NCI-H345 (cell line): ENCODE measurements at places on chromosomes 7 and 10.

DNA sequence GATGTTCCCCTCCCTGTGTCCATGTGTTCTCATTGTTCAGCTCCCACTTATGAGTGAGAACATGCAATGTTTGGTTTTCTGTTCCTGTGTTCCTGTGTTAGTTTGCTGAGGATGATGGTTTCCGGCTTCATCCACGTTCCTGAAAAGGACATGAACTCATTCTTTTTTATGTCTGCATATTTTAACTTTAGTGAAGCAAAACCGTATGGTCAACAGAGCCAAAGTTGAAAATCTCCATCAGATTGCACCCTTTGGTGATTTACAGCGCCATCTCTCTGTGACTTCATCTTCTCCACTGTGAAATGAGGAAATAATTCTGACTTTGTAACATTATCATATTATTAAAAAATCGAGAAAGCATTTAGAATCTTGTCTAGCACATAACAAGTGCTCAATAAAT is 132.3 kb upstream of the PLXDC2 start:
- DNase-seq, result no peak

DNA sequence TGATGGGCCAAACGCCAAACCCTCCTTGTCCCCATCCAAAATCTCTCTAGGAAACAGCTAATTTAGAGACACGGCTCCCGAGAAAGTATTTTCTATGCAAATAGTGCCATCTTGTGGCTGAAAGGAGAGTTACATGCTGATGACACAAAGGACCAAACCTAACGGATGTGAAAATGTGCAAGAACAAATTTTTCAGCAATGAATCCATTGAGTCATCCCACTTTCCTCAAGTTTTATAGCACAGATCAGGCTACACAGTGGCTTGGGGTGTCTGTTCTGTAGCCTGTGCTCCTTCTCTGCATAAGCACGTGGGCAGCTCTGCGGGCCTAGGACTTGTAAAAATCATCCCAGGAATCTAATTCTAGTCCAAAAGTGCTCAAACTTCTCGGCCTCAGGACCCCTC is 154.8 kb upstream of the PRR15 start:
- DNase-seq, result peak; percentile 82

DNA sequence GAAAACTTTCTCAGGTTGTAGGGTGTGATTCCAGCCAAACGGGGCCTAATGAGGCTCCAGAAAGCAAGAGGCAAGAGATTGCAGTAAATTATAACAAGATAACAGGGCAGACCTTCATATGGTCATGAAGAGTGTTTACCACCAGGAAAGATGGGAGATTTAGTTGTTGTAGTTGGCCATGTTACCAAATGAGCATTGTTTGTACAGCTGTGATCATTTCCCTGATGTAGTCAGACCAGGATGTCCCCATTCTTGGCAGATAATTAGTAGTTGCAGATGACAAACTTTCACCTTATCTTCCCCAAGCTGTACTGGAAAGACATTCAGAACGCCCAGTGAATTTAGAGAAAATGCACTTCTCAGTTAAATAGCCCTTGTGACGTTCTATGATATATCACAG is 630.8 kb downstream of the ANKRD7 start:
- DNase-seq, result peak; percentile 26

DNA sequence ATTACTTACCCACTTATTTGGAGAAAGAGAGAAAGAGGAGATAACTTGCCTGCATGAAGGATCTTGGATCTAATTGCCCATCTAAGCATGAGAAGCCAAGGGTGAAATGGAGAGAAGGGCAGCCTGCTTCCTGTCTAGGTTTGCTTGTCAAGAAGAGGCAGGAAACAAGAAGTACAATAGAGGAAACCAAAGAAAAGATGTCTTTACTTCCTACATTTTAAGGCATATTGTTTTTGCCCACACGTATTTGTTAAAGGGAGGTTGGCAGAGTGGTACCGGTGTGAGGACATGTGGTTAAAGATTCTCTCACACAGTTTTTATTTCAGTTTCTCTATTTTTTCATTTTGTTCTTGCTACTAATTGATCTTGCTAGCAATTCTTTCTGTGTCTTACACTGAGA is 6.0 kb upstream of the TAS2R38 start:
- no peak for DNase-seq

DNA sequence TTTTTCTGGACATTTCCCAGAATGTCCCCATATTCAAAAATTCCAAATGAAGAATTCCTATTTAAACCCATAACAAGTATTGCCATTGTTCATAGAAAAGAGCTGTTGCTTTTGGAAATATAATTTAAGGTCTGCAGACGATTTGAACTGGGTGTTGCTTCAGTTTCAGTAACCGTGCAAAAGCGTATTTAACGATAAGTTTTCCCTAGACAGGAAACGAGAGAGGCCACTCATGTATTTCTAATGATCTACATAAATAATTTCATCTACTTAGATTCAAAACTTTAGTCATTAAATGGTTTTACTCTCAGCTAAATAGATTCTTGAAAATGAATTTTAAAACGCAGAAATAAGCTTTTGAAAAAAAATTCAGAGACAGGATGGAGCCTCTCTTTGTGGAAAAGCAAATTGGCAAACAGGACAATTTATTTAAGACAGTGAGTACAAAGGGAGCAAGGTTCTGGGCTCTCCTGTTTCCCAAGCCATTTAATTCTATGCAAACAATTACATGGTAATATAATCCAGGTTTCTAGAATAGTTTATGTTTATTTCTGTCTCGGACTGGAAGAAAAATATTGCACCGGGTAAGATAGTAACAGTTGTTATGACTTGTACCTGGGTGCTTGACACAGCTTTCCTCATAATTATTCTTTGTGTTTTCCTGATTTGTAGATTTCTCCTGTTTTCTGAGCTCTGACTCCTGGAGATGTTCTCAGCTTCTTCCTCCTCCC is 263.0 kb downstream of the BAMBI start:
- DNase-seq, result peak; percentile 58

DNA sequence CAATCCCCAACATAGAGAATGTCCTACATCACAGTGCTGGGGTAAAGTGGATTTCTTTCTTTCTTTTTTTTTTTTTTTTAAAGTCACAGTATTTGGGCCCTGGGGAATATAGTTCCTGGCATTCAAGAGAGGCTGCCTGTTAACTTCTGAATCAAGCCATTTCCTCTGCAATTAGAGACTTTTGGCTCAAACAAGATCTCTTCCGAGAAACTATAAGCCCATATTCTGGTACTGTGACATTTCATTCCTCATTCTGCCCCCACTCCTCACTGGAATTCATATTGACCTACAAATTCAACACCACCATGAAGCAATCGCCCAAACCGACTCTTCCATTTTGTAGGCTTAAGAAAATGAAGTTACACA is 187.4 kb downstream of the PHTF2 start:
- no peak for DNase-seq

- no peak for DNase-seq
These were observed 234.3 kb upstream of the MBL2 start for GRCh38 chr10:53006663-53007526.

GRCh38 chr7:19024261-19024660 is 93.2 kb downstream of the TWIST1 start:
- DNase-seq, result no peak

GRCh38 chr10:59175538-59176240 is 754 bp upstream of the PHYHIPL start:
- peak; percentile 48 for DNase-seq

DNA sequence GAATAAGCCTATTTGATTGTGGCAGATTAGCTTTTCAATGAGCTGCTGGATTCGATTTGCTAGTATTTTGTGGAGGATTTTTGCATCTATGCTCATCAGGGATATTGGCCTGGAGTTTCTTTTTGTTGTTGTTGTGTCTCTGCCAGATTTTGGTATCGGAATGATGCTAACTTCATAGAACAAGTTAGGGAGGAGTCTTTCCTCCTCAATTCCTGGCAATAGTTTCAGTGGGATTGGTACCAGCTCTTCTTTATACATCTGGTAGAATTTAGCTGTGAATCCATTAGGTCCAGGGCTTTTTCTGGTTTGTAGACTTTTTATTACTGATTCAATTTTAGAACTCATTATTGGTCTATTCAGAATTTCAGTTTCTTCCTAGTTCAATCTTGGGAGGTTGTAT is 43.4 kb upstream of the KLF14 start:
- no peak for DNase-seq

DNA sequence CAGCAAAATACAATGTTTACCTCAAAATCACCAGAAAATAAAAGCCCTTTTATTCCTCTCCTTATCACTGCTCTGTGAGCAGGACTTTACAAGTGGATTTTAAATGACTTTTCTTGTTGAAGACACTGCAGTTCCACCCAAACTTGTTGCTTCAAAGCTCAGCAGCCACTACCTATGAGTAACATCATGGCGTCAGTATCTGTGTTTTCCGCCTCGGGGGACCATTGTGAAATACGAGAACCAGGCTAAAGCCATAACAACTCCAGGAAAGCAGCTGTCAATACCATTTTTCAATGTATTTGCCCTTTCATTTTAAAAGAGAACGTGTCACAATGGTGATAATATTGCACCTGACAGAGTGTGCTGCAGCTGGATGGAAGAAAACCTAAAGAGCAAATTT is 284.0 kb upstream of the RNF32 start:
- DNase-seq, result no peak

DNA sequence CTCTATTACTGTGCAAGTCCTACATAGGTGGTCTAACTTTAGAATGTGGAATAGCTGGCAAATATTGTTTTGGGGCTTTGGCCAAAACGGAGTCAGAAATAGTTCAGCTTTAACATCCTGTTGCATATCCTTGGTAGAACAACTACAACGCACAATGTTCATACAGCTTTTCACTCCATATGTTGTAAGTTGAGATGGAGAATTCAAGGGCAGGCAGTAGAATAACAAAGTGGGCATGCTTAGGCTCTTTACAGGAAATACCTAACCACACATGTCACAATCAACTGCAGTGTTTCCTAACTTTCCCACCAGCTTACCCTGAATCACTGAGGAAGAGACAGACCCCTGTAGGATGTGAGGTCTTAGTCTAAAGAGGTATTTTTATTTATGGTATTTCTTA is 122.3 kb downstream of the PPP1R3A start:
- DNase-seq, result no peak

DNA sequence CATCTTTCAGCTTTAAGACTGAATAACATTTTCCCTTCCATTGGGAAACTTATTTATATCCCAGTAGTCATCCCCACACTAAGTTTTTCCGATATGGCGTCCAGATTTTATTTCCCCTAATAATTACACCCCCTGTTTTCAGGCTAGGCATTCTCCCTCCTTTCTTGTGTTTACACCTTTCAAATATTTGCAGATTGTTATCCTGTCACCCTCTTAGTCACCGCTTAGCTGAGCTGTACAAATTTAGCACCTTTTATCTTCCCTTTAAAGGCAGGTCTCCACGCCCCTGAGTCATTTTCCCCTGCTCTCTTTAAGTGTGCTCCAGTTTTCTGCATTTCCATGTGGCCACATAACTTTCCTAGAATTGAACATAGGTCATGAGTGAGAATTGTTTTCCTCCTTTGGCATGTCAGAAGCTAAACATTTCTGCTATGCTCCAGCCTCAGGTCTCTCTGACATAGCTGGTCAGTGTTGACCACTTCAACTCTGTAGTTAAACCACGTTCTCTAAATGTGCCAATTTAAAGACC is 47.4 kb downstream of the LRRC4 start:
- no peak for DNase-seq
